NCI-H526 treated with DMSO at 0.1 percent for 48 hours (cell line): ENCODE measurements at places on chromosomes 16 and 17.

DNA sequence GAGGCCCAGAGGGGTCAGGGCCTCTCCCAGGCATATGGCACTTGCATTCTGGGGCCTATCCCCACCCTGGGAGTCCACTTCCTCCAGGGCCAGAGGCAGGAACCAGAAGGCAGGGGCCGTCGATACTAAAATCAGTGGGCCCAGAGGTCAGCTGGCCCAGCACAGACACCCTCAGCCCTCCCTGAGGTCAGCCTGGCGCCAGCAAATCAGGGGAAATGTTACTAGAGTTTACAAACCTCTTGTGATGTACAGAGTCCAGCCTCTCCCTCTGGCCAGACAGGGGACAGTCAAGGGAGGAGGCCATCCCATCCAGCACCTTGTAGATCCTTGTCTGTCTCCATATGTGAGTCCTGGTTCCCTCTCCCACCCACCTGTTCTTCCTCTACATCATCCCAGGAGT is 10.8 kb downstream of the CDH5 start:
- no peak for DNase-seq

DNA sequence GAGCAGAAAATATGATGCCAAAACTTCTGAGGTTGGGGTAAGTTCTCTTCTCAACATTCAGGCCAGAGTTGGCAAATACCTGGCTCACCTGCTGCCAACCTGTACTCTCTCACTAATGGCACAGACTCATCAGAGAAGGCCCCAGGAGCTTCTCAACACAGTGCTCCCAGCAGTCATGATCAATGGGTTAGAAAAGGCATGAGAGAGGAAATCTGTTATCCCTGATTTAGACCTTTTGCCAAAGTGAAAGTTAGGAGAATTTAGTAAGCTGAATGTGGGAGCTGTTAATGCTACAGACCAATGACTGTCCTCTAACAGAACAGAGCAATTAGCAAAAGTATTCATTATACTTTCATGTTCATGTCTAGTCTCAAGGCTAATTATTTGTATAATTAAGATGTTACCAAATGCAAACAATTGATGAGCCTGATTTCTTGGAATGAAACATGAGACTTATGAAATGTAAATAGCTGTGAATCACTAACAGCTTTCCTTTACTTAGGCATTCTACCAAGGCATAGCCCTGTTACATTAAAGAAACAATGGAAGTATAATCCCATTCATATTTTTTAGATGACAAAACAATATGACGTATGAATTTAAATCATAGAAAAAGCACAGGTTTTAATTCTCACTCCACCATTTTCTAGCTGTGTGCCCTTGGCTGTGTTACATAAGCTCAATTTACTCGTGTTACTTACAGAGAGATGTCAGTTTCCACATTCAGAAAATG is 68.7 kb upstream of the MARCHF10 start:
- no peak for DNase-seq

DNA sequence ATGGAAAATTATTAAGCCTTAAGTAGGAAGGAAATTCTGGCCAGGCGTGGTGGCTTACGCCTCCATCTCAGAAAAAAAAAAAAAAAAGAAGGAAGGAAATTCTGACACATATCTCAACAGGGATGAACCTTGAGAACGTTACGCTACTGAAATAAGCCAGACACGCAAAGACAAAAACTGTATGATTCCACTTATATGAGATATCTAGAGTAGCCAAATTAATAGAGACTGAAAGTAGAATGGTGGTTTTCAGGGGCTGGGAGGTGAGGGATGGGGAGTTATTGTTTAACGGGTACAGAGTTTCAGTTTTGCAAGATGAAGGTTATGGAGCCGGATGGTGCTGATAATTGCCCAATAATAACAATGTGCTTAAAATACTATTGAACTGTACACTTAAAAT is 16.2 kb upstream of the HNF1B start:
- DNase-seq, result no peak

- DNase-seq, result peak; percentile 7
These were observed 82.1 kb downstream of the METRNL start for GRCh38 chr17:83161298-83162034.

GRCh38 chr16:8867932-8868415 is 832 bp downstream of the CARHSP1 start:
- no peak for DNase-seq

DNA sequence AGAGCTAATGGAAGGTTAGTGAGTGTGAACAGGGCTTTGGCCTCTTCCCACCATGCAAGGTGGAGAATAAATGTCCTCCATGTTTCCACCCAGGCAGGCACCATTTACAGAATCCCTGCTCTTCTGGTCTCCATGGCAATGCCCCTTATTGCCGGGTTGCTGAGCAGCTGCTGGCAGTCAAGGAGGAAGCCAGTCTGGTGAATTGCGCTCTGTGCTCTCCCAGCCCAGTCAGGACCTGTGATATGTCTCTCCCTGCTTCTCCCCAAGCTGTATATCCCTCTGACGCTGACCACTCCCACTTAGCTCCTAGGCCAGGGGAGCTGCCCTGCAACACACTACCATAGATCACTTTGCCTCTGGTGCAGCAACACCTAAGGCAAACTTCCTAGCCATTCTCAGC is 402.1 kb upstream of the ERCC4 start:
- no peak for DNase-seq

DNA sequence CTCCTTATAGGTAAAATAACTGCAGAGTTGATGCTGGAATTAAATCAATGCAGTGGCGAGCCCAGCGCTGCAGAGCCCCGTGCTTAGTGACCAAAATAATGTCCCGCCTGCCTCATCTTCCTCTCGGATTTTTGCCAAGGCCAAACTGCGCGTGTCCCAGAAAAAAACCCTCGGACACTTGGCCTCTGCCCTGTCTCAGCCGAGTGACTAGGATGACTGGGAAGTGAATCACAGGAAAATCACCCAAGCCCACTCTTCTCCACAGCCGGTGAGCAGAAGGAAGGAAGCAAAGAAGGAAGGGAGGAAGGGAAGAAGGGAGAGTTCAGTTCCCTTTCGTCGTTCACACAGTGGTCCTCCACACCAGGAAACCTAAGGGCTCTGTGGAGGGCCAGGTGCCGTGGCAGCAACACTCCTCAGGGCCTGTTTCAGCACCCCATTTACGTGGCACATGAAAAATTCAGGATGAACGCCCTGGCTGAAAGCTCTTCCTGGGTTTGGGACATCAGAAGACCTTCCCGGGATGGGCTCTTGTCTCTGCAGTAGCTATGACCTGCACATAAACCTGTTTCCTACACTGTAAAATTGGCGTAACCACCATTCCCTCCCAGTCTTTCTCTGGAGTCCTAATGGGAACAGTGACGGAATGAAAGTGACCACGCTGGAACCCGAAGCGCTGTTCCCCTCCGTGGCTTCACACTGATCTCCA is 25.4 kb upstream of the HOXB13 start:
- DNase-seq, result no peak

DNA sequence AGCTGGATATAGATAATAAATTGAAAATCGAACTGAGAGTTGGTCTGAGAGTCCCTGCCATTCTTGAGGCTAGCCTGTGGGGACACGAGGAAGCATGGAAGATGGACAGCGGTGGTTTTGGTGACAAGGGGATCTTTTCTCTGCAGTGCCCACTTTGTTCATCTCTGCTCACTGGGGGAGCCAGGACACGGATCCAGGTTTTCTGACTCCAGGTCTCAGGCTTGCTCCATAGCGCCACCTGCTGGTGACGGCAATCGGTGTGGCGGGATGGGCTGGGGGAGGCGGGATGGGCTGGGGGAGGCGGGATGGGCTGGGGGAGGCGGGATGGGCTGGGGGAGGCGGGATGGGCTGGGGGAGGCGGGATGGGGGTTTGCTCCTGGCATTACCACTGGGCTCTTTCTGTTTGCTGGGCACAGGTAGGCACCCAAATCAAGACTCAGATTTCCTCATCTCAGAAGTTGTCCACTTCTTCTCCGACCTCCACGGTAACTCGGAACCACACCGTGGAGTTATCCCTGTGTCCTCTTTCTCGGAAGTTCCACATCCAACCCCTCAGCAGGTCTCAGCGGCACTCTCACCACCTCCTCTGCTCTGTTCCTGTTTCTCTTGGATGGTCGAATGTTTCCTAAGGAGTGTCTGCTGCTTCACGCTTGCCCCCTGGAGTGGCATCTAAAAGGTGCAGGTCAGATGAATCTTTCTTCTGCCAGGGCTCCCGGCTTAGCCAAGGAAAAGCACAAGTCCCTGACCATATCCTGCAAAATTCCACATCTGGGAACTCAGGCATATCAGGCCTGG is 142.4 kb downstream of the CYLD start:
- DNase-seq, result no peak

GRCh38 chr16:85556456-85557082 is 56.6 kb upstream of the GSE1 start:
- DNase-seq, result no peak

DNA sequence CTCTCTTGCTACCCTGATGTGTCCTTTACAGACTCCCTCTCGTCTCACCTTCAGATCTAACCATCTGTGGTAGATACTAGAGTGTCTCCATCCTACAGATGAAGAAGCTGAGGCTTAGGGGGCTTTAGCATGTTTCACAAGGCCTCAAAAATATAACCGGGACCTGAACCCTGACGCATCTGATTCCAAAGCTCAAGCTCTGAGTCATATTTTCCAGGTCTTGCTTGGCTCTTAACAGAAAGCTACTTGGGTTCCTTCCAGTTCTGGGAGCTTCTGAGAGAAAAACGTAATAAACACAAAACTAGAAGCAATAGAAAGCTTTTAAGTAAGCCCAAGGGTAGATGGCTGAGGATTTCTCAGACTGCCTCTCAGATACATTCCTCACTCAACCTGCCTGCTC is 224.3 kb upstream of the EEF2KMT start:
- DNase-seq, result no peak

- no peak for DNase-seq
These were observed 515.3 kb upstream of the CA10 start for GRCh38 chr17:52673791-52674190.
